ENCODE measurements at places on chromosomes 5 and 9.
A peak's percentile ranks its signal among the peaks of the same experiment; 100 is the strongest.

DNA sequence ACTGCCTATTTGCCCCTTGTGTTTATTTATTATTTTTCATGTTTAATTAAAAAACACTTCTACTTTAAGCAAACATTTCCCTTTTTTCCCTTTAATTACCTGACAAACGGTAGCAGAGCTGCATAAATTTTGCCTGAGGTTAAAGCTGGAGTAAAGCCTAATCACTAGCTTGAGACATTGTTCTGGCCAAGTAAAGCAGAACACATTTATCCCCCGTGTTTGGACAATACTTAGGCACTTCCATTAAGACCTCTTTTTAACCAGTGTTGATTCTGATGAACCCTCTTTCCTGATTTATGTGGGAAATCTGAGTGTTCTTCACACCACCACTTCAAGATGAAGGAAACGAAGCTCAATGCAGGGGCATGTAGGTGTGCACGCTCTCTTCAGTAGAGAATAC lies 54.5 kb downstream of the BNC2 start:
- no peak for DNase-seq

DNA sequence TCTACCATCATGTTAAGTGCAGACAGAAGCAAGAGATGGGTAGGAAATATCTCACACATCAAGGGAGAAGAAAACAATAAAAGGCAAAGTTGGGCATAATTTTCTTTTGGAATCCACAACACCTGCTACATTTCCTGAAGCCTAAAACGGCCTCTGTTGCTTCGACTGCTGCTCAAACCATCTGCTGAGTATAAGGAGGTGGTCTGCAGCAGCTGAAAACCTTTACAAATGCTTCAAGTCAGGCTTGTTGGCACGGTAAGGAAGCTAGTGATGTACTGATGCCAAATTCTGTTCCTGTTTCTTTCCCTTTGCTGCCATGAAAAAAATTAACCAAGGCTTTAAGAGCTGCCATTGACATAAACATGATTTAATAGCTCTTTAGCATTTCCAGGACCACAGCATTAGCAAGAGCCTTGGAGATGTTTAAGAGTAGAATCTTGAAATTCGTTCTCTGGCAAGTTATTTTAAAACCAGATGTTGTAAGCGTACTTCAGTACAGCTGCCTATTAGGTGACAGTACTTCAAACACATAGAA lies 75.6 kb downstream of the DMRTA1 start:
- no peak for DNase-seq

DNA sequence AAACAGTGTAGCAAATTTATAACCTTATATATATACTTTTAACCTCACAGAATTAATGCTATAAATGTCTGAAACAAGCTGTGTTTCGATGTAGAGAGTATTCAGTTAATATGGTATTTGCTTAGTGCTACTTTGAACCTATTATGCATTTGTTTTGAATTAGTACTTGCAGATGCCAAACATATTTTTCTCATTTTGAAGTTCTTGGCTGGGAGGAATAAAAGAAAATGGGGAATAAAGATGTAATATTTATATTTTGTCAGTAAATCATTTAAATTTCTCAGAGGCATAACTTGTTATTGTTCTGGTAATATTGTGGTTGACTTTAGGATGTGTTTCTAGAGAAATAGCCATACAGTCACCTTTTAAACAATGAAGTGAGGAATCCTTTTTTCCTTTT lies 175.9 kb upstream of the IZUMO3 start:
- DNase-seq = no peak

GRCh38 chr5:8944005-8944404 lies 601.9 kb downstream of the SEMA5A start:
- DNase-seq = no peak

DNA sequence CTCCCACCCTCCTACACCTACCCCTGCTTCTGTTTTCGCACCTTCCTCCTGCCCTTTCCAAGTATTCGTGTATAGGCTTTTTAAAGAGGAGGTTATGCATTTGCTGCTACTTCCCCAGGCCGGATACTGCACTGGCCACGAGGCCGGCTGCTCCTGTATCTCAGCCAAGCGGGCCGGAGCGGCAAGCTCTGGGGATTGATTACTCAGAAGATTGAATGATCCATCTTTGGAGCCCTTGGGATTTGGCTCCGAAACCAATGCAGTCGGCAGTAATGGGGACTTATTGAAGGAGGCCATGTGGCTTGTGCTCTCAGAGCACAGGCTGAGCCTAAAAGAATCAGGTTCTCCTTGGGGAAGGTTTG lies 405.3 kb downstream of the TLE4 start:
- DNase-seq = no peak

- DNase-seq = no peak
These were observed 120.6 kb downstream of the SEMA6A start for GRCh38 chr5:116453988-116454411.

GRCh38 chr9:131467214-131467935 lies 35.3 kb upstream of the POMT1 start:
- DNase-seq = no peak

GRCh38 chr5:106171708-106172107 lies 1499.0 kb downstream of the EFNA5 start:
- DNase-seq = no peak

DNA sequence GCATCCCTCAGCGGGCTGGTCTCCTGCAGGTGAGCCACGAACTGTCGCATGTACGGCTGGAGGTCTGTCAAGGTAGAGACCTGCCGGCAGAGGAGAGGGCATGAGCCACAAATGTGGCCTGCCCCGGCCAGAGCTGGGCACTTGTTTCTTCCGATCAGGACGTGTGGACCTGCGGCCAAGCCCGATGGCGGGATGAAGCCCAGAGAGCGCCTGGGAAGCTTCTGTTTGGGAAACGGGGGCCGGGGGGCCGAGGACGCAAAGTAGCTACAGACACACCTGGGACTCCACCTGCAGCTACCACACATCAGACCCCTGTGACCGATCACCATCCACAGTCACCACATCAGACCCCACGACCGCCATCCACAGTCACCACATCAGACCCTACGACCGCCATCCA lies 22.7 kb downstream of the TERT start:
- no peak for DNase-seq

- no peak for DNase-seq
These were observed 469.1 kb downstream of the ZSWIM6 start for GRCh38 chr5:61801174-61801573.

GRCh38 chr9:82130331-82131042 lies 141.9 kb downstream of the SPATA31D1 start:
- DNase-seq = no peak

DNA sequence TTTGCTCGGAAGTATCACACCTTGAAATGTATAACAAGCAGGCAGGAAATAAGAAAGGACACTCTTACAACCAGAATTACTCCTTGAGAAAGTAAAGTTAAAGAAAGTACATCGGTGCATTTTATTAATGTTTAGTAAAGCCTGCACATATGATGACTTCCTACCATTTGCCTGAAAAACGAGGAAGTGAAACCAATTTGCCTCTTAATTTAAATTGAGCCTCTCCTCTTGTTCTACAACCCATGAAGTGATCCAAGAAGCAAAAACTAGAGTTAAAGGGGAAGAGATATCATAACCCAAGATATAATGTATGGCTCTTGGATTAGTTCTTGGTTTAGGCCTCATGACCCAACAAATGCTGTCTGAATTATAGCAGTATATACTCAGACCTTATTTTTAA lies 95.6 kb downstream of the GNAQ start:
- no peak for DNase-seq

DNA sequence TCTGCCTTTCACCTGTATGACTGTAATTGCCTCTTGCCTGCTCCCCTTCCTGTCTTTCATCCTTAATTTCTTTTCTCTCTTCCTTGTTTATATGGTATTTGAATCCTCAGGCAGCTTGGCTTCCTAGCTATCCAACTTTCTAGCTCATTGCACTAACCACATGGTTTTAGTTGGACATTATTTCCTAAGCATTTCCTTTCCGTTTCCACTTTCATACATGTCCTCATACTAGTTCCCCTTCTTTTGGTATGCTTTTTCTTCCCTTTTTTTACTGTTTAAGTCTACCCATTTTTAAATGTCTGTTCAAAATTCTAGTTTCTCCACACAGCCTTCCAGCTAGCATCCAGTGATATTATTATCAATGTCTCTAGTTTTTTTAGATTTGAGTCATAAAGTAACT lies 6.6 kb downstream of the CWC27 start:
- no peak for DNase-seq

- DNase-seq = no peak
These were observed 147.6 kb downstream of the AUH start for GRCh38 chr9:91214086-91214485.

- no peak for DNase-seq
These were observed 84.0 kb upstream of the LMNB1 start for GRCh38 chr5:126692971-126693370.

DNA sequence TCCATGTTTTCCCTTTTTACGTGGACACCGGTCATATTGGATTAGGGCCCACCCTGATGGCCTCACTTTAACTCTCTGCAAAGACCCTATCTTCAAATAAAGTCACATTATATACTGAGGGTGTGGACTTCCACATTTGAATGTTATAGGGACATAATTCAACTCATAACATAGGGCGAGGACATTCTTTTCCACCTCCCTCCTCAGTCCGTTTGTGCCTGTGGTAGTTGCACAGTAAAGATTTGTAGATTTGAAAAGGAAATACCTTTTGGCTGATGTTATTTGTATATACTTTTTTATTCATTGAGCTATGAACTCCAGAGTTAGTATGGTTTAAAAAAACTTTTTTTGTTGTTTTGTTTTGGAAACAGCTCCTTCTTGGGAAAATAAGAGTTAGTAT lies 51.0 kb upstream of the DHFR start:
- DNase-seq = no peak

- no peak for DNase-seq
These were observed 20.1 kb upstream of the CDKN2B start for GRCh38 chr9:22029231-22029630.

GRCh38 chr5:159242656-159243055 lies 20.4 kb upstream of the UBLCP1 start:
- DNase-seq = no peak

DNA sequence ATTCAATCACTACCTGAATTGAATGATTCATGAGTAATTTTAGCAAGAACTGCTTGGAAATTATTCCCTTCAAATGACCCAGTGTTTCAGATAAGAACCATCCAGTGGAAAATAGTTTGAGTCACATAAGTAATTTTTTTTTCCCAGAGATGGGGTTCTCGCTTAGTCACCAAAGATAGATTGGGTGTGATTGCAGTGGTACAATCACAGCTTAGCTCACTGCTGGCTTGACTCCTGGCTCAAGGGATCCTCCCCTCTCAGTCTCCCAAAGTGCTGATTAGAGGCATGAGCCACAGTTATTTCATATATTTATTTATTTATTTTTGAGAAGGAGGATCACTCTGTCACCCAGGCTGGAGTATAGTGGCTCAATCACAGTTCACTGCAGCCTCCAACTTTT lies 574.5 kb upstream of the ARRDC3 start:
- DNase-seq = no peak

DNA sequence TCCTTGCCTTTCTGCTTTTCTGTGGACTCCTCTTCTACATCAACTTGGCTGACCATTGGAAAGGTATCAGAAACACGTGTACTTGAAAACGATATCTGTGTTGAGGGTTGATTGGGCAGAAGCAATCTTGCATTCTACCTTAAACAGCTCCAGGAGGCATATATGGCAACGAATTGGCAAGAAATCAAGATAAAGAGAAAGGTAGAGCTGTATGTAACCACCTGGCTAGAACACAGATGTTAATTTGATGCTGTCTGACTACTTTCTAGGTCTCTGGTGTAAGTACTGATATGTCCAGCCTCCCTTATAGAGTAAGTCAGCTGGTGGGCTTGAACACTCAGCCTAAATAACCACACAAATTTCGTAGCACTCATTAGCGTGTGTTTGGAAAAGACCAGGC lies 1.3 kb downstream of the MAN1B1 start:
- no peak for DNase-seq

DNA sequence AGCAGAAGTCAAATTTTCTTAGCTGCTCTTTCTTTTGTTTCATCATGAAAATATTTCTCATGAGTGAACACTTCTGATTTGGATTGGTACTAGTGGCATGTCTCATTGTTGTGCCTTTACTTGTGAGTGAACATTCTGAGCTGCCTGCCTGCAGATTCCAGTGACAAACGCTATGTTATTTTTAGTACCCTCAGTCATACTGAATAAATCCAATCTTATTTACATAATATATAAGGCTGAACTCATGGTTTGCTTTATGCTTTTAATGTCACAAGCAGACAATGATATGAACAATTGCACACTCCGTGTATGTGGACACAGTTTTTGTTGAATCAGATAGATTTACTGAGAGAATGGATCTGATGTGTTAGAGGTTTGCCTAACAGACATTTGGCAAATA lies 67.8 kb downstream of the ACTBL2 start:
- no peak for DNase-seq

- DNase-seq = peak; percentile 79
These were observed 22.6 kb upstream of the RAPGEF1 start for GRCh38 chr9:131762356-131762932.

GRCh38 chr9:86069206-86069869 lies 30.0 kb downstream of the GOLM1 start:
- DNase-seq = no peak

- DNase-seq = no peak
These were observed 40.8 kb downstream of the CSF2 start for GRCh38 chr5:132114150-132115121.

GRCh38 chr5:114789773-114790402 lies 379.8 kb downstream of the TRIM36 start:
- peak; percentile 4 for DNase-seq

DNA sequence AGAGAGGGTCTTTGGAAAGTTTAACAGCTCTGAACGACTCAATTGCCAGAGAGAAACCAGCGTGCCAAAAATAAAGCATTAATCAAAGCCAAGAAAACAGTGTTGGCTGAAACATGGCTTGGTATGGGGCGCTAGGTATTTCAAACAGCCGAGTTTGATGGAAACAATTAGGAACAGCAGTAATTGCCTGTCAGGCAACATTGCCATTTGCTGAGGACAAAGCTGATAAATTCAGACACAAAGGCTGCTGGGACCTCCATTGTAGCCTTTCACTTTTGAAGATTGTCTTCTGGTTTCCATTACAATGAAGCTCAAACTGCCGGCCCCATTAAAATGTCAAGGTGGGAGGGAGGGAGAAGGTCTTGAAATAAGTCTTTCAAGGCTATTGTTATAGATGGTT lies 125.4 kb upstream of the SPDL1 start:
- DNase-seq = no peak

GRCh38 chr5:109900911-109901627 lies 211.3 kb downstream of the MAN2A1 start:
- DNase-seq = no peak

GRCh38 chr5:95760273-95761191 lies 29.4 kb downstream of the RHOBTB3 start:
- no peak for DNase-seq

- DNase-seq = no peak
These were observed 18.5 kb downstream of the NINJ1 start for GRCh38 chr9:93115486-93116071.

DNA sequence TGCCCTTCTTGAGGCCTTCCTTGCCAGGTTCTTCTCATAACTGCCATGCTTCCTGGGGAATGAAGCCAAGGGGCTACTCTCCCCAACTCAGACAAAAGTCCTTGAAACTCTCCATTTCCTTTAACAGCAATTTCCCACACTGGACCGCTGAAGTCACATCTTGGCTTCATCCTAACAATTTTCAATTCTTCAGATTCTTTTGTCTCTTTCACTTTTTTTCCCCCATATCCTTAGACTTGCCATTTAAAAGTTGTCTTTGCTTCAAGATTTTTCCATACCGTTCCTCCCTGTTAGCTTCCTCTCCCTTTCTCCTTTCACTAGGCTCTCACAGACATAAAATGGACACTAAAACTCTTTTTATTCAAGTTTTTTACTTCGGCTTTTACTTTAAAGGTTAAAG lies 93.1 kb upstream of the ITGA1 start:
- DNase-seq = no peak

- DNase-seq = no peak
These were observed 26.0 kb upstream of the LPAR1 start for GRCh38 chr9:111064160-111064837.

Measured in NCI-H1930 (cell line).